Lower lobe of right lung (tissue), 2 donors: ENCODE measurements at places on chromosomes 13 and 19. TPM values are rescaled to one million over a fixed set of nuclear protein-coding genes. Genes with fewer than 3 reads are reported as not detected.

The TNFSF9 gene
- 4.1 TPM for total RNA-seq

DNA sequence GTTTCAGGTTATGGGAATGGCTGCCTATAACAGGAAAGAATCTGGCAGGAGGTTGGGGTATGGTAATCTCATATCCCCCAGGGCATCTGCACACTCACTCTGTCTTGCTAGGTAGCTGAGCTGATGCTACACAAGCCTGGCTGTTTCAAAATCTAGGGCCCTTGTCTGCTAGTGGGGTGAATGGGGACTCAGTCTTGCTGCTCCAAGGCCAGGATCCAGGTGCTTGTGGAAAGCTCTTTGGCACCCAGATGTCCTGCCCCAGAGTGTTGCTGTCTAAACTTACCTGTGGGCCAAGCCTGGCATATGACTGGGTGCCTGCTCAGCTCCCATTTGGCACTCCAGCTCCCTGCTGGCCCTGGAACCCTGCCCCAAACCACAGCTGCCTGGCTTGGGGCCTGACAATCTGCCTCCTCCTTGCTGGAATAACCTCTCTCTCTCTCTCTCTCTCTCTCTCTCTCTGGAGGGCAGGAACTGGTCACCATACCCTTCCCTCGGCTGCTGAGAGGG, 158.1 kb upstream of the TSC22D1 start:
- DNase-seq = peak; percentile 50

DNA sequence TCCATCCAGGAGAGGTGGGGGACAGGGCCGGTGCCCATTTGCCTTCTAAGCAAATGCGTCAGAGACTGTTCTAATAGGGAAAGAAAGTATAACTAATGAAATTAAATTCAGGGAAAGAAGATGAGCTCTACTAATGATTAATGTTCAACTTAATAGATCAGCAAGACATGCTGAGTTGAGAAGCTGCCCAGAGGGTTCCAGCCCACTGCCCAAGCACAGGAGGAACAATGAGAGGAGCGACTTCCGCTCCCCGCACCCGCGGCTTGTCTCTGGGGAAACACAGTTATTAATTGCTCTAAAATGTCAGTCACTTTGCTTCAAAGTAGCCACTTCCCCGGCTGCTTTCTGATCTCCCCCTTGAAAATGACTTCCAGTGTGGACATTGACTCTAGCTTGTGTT, 331.3 kb downstream of the UQCRFS1 start:
- DNase-seq = no peak

GRCh38 chr13:66803808-66804456, 426.2 kb downstream of the PCDH9 start:
- no peak for DNase-seq
